ENCODE measurements at places on chromosomes 12 and 14.

GRCh38 chr14:67410313-67410712 lies 1.7 kb downstream of the PLEK2 start:
- no peak for DNase-seq

- DNase-seq = no peak
Observed at GRCh38 chr12:113756609-113757008, 209.5 kb downstream of the RBM19 start.

DNA sequence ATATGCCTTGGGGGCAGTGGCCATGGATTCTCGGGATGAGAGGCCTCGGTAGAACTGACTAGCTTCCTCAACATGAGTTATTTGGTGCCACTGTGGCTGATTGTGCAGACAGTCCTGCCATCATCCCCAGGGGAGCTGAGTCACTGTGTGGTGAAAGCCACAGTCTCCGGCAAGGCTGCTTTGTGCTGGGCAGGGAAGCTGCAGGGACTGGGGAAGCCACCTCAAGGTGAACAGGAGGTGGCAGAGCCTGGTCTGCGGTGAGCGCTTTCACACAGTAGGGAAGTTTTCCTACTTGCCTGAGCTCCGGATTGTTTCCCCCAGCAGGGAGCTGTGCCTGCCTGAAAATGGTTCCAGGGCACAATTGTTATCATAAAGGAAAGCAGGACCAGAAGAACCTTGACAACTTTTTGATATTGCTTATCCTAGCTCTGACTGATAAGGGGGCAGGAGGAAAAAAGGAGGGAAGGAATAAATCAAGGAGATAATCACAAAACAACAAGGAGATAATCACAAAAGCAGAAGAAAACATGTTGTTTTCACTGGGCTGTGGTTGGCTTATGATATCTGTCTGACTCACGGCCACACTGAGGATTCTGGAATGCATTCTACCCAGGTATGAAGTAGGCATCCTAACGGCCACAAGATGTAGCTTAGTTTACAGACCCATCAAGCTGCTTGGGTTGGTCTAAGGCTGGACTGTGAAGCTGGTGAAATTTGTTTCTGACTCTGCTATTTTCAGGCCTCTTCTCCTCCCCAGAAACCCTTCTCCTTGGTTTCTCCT lies 32.2 kb upstream of the GNG2 start:
- peak; percentile 51 for DNase-seq

DNA sequence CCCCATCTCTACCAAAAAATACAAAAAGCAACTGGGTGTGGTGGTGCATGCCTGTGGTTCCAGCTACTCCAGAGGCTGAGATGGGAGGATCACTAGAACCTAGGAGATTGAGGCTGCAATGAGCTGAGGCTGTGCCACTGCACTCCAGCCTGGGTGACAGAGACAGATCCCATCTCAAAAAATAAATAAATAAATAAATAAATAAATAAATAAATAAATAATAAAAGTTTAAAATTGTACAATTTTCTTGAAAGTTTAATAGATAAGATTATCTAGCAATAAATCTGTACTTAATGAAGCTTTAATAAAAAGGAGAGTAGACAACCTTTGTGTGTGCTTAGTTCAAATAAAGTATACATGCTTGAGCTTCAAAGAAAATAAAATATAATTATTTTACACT lies 310.0 kb upstream of the LRIG3 start:
- DNase-seq = no peak

DNA sequence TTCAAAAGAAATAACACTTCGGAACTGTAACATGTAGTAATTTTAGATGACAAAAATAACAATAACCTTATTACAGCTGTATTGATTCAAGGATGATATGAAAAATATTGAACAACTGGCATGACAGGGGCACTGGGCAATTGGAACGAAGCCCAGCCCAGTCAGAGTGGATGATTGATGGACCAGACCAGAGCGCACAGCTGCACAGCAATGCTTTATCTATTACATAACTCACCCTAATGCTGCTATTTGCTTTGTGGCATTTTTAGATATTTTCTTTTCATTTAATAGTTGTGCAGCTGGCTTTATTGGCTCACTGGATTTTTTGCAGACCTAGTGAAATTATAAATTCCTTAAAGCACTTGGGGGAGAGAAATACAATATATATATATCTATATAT lies 26.9 kb upstream of the FERMT2 start:
- no peak for DNase-seq

DNA sequence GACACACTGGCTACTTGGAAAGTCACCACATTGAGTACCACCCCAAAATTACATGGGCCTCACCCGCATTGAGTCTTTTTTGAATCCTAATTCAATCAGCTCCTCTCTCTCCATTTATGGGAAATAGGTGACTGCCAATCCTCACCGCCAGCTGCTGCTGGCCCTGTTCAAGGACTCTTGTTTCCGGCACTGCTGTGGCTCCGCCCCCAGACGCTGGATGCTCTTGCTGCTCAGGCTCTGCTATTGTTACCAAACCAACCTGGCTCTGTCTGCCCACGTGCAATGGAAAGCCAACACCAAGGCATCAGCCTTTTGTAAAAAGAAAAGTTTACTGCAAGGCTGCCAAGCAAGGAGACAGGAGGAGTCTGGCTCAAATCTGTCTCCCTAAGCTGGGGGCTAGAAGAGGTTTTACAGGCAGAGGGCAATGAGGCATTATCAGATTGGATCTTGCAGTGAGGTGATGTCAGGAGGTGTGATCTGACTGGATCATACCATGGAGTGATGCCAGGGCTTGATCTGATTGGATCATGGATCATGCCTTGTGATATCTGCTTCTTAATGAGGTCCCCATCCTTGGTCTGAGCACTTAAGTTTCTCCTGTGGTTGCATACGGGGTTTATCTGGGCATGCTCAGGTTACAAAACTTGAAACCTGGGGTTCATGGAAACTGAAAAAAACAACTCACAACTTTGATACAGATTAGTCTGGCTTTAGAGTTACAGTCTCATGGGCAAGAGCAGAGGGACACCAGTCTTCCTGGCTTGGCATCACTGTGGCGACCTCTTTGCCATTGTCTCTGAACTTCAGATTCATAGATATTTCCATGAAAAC lies 117.1 kb upstream of the SLC35F4 start:
- no peak for DNase-seq

GRCh38 chr14:94396628-94397225 lies 8.3 kb upstream of the SERPINA1 start:
- no peak for DNase-seq

DNA sequence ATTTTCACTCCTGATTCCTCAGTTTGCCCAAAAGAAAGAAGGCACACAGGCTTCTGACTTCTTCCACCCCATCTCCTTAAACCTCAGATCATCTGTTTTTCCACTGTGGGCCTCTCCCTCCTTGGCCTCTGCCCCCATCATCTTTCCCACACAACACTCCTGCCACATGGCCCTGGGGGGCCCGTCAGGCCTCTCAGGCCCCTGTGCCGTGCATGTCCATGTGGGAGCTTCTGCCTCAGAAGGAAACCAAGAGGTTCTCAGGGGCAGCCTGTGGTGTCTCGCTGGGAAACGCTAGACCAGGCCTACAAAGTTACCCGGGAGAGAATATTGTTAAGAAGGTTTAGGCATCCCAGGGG lies 8.0 kb downstream of the KLHL33 start:
- no peak for DNase-seq

GRCh38 chr12:49200919-49201594 lies 12.2 kb upstream of the TUBA1A start:
- no peak for DNase-seq

- peak; percentile 62 for DNase-seq
Observed at GRCh38 chr14:89466484-89466883, 49.5 kb upstream of the FOXN3 start.

- DNase-seq = no peak
Observed at GRCh38 chr14:21882226-21882625, 208.6 kb upstream of the OR4E1 start.

- no peak for DNase-seq
Observed at GRCh38 chr12:32273712-32274111, 125.6 kb upstream of the FGD4 start.

GRCh38 chr14:26414926-26415325 lies 182.9 kb downstream of the NOVA1 start:
- no peak for DNase-seq
